ENCODE measurements at places on chromosomes 1 and 21. TPM values are rescaled to one million over a fixed set of nuclear protein-coding genes. Genes with fewer than 3 reads are reported as not detected.

KRTAP27-1 gene
- total RNA-seq = not detected

KIF17 gene
- total RNA-seq = 16.3 TPM

OR2G6 gene
- not detected for total RNA-seq

RHD gene
- total RNA-seq = not detected

OR2T35 gene
- not detected for total RNA-seq

DMRTA2 gene
- not detected for total RNA-seq

LAMC2 gene
- 173 TPM for total RNA-seq

CD48 gene
- not detected for total RNA-seq

KCNA2 gene
- total RNA-seq = not detected
